Heart right ventricle (tissue), 16 donors: ENCODE measurements at places on chromosomes 7 and 10. TPM values are rescaled to one million over a fixed set of nuclear protein-coding genes. Genes with fewer than 3 reads are reported as not detected.

DNA sequence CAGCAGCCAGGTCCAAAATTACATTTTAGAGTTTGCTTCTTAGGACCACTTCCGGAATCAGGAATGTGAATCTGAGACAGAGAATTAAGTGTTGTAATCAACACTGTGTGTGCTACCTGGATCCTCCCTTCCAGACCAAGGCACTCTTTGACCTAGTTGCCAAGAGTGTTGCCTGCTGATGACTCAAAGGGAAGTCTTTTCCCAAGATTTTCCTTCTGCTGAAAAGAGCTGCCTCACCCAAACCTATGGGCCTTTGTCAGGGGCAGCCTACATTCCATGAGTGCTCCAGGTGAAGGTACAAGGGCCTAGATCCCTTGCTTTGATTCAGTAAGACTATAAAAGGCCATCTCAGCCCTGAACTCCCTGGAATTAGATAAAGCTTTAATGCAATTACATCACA lies 712.5 kb upstream of the ANKRD30A start:
- no peak overlapping the region for H3K4me3 ChIP-seq
- H3K36me3 ChIP-seq: no peaks in the 10 kb centered on the region
- DNase-seq: no peak
- H3K27ac ChIP-seq: no peak overlapping the region
- no peaks in the 10 kb centered on the region for H3K4me1 ChIP-seq

DNA sequence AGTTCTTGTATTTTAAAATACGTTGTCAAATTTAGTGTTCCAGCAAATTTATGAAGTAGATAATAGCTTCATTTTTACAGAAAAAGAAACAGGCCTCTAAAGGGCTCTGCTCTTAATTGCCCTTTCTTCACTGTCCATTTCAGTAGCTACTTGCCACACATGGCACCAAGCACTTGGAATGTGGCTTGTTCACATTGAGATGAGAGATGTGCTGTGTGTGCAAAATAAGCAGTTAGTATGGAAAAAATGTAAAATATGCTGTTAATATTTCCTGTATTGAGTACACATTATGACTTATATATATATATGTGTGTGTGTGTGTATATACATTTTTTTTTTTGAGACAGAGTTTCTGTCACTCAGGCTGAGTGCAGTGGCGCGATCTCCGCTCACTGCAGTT lies 19.5 kb downstream of the RBM33 start:
- H3K4me1 ChIP-seq: peaks cover 4% of the 10 kb centered on the region
- no peaks in the 10 kb centered on the region for H3K27me3 ChIP-seq
- DNase-seq: no peak
- peaks cover 23% of the 10 kb centered on the region for H3K36me3 ChIP-seq
- no peak overlapping the region for H3K27ac ChIP-seq
- H3K4me3 ChIP-seq: no peak overlapping the region

- H3K36me3 ChIP-seq: no peaks in the 10 kb centered on the region
- no peak for DNase-seq
- no peaks in the 10 kb centered on the region for H3K27me3 ChIP-seq
- H3K27ac ChIP-seq: no peak overlapping the region
These were observed 56.2 kb downstream of the PLCE1 start for GRCh38 chr10:94049911-94050310.

- H3K27me3 ChIP-seq: no peaks in the 10 kb centered on the region
- H3K4me1 ChIP-seq: no peaks in the 10 kb centered on the region
- H3K36me3 ChIP-seq: no peaks in the 10 kb centered on the region
- no peak overlapping the region for H3K4me3 ChIP-seq
- no peak for DNase-seq
These were observed 145.2 kb upstream of the ANK3 start for GRCh38 chr10:60534761-60535389.

- H3K4me3 ChIP-seq: no peak overlapping the region
- no peaks in the 10 kb centered on the region for H3K4me1 ChIP-seq
- DNase-seq: no peak
- no peak overlapping the region for H3K27ac ChIP-seq
These were observed 110.5 kb downstream of the FANK1 start for GRCh38 chr10:126006906-126007305.

DNA sequence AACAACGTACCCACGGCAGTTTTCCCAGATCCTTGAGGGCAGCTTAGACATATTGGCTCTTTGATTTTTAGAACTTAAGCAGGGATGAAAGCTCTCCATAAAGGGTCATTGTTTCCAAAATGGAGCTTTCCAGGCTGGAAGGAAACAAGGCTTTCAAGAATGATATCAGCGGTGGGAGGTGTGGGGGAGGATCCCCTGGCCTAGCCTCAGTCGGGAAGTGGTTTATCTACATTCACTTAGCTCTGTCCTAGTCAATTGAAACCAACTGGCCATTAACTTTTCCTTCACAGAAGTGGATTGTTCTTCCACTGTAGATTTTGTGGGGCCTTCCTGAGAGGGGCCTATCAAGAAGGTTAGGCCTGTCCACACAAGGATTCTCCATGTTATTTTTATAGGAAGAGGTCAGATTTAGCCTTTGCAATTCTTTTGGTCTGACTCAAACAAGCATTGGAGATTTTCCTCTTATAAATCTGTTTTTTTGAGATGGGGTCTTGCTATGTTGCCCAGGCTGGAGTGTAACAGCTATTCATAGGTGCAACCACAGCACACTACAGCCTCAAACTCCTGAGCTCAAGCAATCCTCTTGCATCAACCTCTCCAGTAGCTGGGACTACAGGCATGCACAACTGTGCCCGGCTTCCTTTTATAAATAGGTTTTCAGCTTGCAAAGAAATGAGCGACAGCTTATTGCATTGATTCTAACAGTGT lies 343.5 kb downstream of the LRMDA start:
- H3K27me3 ChIP-seq: no peaks in the 10 kb centered on the region
- H3K36me3 ChIP-seq: no peaks in the 10 kb centered on the region
- DNase-seq: no peak

DNA sequence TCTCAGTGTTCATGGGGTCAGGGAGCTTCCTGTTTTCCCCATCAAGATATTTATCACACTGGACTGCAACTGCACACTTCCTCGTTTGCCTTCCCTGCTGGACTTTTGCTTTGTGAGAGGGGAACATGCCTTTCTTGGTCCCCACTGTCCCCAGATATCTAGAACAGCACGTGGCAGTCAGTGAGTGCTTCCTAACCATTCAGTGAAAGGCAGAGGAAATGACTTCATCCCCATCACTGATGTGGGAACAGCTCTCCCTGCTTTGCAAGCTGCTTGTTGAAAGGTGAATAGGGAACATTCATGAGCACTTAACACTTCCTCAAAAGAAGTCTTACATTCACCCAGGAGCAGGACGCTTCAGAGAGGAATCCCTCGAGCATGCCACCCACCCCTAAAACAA lies 135.4 kb downstream of the MYOF start:
- H3K36me3 ChIP-seq: peaks cover 97% of the 10 kb centered on the region
- H3K27ac ChIP-seq: no peak overlapping the region
- H3K4me3 ChIP-seq: no peak overlapping the region
- DNase-seq: no peak
- no peaks in the 10 kb centered on the region for H3K27me3 ChIP-seq

GRCh38 chr10:28328346-28328745 lies 25.5 kb upstream of the MPP7 start:
- DNase-seq: no peak
- H3K27me3 ChIP-seq: no peaks in the 10 kb centered on the region
- peaks cover 14% of the 10 kb centered on the region for H3K4me1 ChIP-seq

- no peaks in the 10 kb centered on the region for H3K4me1 ChIP-seq
- H3K27me3 ChIP-seq: no peaks in the 10 kb centered on the region
- peaks cover 5% of the 10 kb centered on the region for H3K36me3 ChIP-seq
- no peak overlapping the region for H3K4me3 ChIP-seq
- no peak for DNase-seq
- H3K27ac ChIP-seq: no peak overlapping the region
These were observed 93.5 kb downstream of the WNT2 start for GRCh38 chr7:117229350-117229749.

- no peaks in the 10 kb centered on the region for H3K36me3 ChIP-seq
- no peaks in the 10 kb centered on the region for H3K4me1 ChIP-seq
- H3K4me3 ChIP-seq: no peak overlapping the region
- no peak overlapping the region for H3K27ac ChIP-seq
These were observed 955.3 kb upstream of the C7orf33 start for GRCh38 chr7:147635288-147635687.

DNA sequence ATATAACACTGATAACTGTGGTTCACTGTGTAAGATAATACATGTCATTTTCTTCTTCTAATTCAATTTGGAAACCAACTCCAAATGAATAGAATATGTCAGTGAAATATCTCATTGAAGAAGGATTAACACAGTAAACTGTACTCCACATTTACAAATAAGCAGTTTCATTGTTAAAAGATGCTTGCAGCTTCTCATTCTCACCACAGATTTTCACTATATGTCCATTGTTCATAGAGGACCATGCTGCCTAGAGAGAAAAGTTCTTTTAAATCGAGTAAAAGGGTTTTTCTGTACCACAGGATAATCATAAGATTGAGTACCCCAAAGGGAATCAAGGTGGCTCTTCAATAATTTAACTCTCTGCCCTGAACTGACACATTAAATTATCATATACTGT lies 165.5 kb downstream of the LRRN3 start:
- H3K36me3 ChIP-seq: no peaks in the 10 kb centered on the region
- H3K27me3 ChIP-seq: no peaks in the 10 kb centered on the region
- no peak for DNase-seq
- no peak overlapping the region for H3K27ac ChIP-seq

GRCh38 chr7:22871661-22872060 lies 49.0 kb upstream of the TOMM7 start:
- peaks cover 12% of the 10 kb centered on the region for H3K4me1 ChIP-seq
- no peak overlapping the region for H3K27ac ChIP-seq
- no peak for DNase-seq
- no peaks in the 10 kb centered on the region for H3K36me3 ChIP-seq
- H3K4me3 ChIP-seq: no peak overlapping the region

DNA sequence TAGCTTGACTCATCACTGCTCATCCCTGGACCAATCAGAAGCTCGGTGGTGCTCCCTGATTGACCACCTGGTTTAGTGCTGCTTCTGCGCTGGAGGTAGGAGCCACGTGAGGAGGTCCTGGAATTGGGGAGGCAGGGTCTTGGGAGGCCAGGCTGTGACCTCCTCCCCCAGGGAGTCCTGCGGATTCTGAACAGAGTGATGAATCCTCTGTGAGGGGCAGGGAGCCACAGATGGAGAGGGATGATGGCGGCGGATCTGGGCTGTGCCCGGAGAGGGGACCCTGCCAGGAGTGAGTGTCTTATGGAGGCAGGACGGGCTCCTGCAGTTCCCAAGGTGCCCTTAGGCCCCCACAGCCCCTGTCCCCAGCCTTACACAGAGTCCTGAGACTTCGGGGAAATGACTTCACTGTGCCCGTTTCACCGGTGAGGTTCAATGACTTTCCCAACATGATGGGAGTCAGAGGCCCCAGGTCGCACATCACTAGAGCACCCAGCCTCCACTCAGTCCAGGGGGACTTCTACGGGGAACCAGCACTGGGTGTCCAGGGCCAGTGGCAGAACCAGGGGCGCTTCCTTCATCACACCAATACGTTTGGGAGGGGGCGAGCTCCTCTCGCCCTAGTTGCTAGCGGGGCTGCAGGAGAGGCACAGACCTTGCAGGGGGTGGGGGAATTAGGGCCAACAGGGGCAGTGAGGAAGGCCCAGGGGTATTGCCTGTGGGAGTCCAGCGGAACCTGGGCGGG lies 48.9 kb downstream of the FKBP6 start:
- H3K27ac ChIP-seq: no peak overlapping the region
- H3K36me3 ChIP-seq: no peaks in the 10 kb centered on the region
- no peak overlapping the region for H3K4me3 ChIP-seq
- DNase-seq: no peak
- H3K4me1 ChIP-seq: no peaks in the 10 kb centered on the region

GRCh38 chr7:106966121-106966520 lies 78.4 kb upstream of the PRKAR2B start:
- DNase-seq: no peak
- no peak overlapping the region for H3K27ac ChIP-seq
- H3K4me3 ChIP-seq: no peak overlapping the region

- DNase-seq: peak; percentile 59
- H3K4me3 ChIP-seq: peak overlapping the region; percentile 72
- H3K36me3 ChIP-seq: no peaks in the 10 kb centered on the region
- peak overlapping the region; percentile 95 for H3K27ac ChIP-seq
These were observed 3.6 kb upstream of the TBX20 start for GRCh38 chr7:35257251-35258124.

- peak; percentile 71 for DNase-seq
- H3K27me3 ChIP-seq: no peaks in the 10 kb centered on the region
- H3K4me1 ChIP-seq: peaks cover 31% of the 10 kb centered on the region
- H3K4me3 ChIP-seq: no peak overlapping the region
- peaks cover 38% of the 10 kb centered on the region for H3K36me3 ChIP-seq
- peak overlapping the region; percentile 5 for H3K27ac ChIP-seq
These were observed 18.9 kb downstream of the RCC1L start for GRCh38 chr7:75054744-75055143.

DNA sequence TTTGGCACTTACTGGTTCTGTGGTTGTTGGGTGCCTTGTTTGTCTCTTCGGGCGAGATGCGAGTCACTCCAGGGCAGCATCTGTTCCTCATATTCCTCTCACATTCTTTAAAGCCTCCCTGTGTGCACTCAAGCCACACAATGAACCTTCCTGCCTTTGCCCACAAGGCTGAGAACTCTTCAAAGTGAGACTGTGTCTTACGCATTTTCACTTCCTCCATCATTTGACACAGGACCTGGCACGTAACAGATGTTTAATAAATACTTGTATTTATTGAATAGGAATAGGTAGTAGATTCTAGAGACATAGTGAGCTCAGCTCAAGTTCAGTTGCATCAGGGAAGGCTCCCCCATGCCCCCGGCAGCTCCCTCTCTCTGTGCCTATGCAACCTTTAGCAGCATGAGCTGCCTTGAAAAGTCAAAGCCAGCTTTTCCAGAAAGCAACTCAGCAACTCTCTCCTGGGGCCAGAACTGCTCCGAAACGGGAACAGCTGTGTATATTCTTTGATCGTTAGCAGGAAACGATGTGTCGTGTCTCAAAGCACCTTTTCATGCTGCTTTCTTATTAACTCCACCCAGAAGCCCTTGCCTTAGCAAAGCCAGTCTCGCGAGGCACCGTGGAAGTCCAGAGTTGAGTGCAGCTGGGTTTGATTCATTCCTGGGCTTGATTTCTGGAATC lies 97.5 kb downstream of the PFKFB3 start:
- H3K4me3 ChIP-seq: no peak overlapping the region
- no peak overlapping the region for H3K27ac ChIP-seq
- no peaks in the 10 kb centered on the region for H3K27me3 ChIP-seq
- peaks cover 54% of the 10 kb centered on the region for H3K4me1 ChIP-seq
- H3K36me3 ChIP-seq: no peaks in the 10 kb centered on the region

GRCh38 chr7:116692401-116693308 lies 20.7 kb downstream of the MET start:
- no peaks in the 10 kb centered on the region for H3K27me3 ChIP-seq
- H3K36me3 ChIP-seq: peaks cover 6% of the 10 kb centered on the region
- no peak for DNase-seq

GRCh38 chr10:78045237-78045636 lies 11.6 kb downstream of the RPS24 start:
- H3K27me3 ChIP-seq: no peaks in the 10 kb centered on the region
- peaks cover 17% of the 10 kb centered on the region for H3K4me1 ChIP-seq
- no peak overlapping the region for H3K27ac ChIP-seq

IL15RA gene
- total RNA-seq: 3.5 TPM

GHRHR gene
- not detected for total RNA-seq

WASL gene
- total RNA-seq: 25.5 TPM

MYH16 gene
- not detected for total RNA-seq

AQP1 gene
- total RNA-seq: 174 TPM

OGDHL gene
- total RNA-seq: 11.4 TPM

ZNF727 gene
- total RNA-seq: 2.5 TPM

PIK3AP1 gene
- 4.4 TPM for total RNA-seq

SLC16A12 gene
- total RNA-seq: 2.8 TPM

MKI67 gene
- 2.0 TPM for total RNA-seq

SLC26A5 gene
- not detected for total RNA-seq

FBXO24 gene
- not detected for total RNA-seq

TET1 gene
- total RNA-seq: 2.4 TPM

RBP4 gene
- not detected for total RNA-seq
